ENCODE measurements at places on chromosomes 6 and 20.
A peak's percentile ranks its signal among the peaks of the same experiment; 100 is the strongest.

GRCh38 chr6:101080597-101080996 is 199.5 kb upstream of the ASCC3 start:
- DNase-seq = no peak

DNA sequence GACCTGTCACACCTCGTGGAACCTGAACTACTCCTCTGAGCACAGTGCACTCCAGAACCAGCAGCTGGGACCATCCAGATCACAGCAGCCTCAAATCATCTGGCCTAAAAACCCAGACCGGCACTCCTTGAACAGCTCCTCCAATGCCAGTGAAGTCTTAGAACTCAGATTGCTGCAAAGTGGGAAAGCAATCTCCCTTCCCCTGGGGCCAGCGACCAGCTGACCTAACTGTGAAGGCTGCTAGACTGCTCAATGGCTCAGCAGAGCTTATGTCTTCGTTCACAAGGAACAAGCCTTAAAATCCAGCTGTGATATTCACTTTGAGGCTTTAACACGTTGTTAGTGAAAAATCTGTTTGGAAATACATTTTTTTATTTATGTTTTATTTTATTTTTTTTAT is 243.2 kb downstream of the ANKRD60 start:
- no peak for DNase-seq

- no peak for DNase-seq
These were observed 97.3 kb upstream of the SHLD1 start for GRCh38 chr20:5652626-5653553.

DNA sequence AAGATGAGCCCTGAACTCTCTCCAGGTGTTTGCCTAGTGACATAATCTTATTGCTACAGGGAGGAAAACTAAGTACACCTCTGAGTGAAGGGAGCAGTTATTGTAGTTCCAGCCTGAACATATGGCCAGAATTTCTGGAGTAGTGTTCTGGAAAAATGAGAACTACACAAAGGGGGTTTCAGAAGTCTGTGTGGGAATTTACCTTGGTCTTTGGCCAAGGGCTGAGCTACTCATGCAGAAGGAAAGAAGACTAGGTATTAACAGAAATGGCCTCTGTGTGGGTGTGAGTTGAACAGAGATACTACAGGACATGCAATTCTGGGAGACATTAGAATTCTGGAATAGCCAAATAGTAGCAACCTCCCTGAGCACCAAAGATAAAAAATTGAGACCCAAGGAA is 1009.7 kb upstream of the GJE1 start:
- no peak for DNase-seq

DNA sequence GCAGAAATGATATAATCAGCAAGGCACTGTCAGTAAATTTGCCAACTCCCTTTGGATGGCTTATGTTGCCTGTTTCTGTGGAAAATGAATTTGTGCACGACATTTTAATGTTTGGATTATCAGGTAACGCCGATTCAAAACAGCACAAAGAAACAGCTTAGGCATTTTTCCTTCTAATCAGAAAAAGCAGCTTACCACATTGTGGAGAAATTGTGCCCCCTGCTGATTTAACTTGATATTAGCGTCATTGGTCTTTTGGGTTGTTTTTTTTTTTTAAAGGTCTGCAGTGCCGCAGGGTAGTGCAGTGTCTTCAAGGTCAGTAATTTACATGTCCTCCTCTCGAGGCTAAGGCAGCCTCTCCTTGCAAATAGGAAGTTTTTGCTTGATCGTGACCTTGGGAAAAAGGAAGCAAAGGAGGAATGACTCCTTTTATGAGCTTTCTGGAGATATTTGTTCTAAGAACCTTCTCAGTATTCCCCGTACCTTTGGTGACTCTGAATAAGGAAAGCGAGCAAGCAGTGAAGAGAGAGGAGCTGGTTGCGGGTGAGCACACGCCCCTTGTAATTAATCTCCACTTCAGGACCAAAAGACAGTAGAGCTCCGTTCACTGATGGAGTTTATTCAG is 79.1 kb downstream of the ELOVL4 start:
- peak; percentile 48 for DNase-seq

- DNase-seq = no peak
These were observed 320 bp downstream of the RIMS4 start for GRCh38 chr20:44810061-44810390.

DNA sequence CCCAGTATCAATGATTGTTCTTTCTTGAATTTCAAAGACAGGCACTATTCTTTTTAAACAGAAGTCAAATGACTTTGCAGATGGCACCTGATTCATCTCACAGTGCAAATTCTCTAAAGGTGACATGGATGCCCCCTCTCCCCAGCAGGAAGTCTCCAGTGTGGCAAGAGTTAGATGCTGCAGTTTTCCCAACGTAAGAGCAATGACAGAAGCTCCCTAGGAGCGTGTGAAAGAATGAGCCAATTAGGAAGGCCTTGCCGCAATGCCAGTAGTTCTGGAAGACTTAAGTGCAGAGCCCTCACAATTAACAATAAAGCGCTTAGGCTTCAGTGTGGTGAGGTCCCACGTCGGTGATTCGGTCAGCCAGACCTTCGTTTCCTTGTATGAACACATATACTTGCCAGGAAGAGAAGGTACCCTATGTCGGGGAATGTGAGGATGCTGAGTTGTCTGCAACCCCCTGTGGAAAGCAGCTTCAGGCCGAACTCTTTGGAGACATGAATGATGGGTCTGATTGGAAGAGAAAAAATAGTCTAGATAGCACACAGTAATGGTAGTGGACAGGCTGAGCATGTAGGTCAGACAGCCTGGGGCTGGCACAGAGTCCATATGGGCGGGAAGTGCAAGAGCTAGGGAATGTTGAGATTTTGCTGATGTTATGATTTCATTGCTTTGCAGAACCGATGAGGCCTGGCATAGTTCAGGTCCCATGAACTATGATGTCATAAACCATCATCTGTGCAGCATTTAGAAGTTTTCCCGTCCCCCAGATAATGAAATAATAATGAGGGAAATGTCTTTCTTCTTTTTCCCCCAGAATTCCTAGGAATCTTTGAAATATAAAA is 132.6 kb downstream of the PHACTR1 start:
- no peak for DNase-seq

DNA sequence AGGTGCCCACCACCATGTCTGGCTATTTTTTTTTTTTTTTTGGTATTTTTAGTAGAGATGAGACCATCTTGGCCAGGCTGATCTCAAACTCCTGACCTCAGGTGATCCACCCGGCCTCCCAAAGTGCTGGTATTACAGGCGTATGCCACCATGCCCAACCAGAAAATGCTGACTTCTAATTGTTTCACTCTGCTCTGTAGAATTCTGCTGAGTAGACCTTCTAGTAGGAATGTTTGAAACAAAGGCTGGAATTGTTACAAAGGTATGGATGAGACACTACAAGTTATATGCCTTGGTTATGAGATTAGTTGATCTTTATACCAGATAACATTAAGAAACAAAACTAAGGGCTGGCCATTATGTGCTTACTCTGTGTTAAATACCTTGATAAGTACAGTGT is 44.8 kb downstream of the MEP1A start:
- DNase-seq = no peak

DNA sequence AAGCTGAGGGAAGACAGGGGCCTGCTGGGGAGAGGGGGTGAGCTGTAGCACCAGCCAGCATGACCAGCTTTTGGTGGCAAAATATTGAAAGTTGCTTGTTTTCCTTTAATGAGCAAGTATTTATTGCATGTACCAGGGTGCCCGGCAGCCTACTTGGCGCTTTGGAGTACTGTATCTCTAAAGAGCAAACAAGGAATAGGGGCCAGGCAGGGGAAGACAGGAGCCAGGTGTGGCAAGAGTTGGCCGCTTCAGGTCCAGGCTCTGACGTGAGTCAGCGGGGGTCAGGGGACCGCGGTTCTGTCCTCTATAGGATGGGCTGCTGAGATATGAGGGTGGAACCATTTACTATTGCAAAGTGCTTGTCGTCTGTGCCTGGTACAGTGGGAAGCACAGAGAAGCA is 63.1 kb downstream of the PSMG4 start:
- no peak for DNase-seq

DNA sequence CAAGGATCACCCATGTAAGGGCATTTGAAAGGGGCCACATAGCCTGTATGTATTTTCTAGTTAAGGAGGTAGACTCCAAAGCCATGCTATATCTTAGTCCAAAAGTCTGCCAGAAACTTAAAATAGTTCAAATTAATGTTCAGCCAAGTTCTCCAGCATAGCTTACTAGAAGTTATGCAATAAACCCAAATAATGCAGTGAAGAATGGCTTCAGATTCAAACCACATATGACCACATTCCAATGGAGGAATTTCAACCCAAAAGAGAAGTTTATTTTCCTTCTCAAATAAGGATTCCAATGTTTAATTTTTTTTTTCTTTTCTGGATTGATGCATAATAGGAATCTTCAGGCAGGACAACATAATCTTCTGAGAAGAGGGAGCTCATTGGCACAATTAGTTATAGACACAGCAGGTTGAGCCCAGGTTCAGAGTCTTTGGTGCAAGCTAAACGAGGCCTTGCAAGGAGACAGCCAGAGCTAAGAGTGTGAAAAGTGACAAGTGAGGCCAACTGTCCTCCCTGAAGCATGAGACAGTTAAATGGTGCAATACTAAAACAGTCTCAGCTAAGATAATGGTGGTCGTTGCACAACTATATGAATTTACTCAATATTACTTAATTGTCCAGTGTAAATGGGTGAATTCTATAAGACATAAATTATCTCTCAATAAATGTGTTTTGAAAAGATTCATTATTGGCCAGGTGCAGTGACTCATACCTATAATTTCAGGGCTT is 598.8 kb upstream of the CDH4 start:
- DNase-seq = no peak

- no peak for DNase-seq
These were observed 528 bp downstream of the NHSL1 start for GRCh38 chr6:138498629-138499302.

DNA sequence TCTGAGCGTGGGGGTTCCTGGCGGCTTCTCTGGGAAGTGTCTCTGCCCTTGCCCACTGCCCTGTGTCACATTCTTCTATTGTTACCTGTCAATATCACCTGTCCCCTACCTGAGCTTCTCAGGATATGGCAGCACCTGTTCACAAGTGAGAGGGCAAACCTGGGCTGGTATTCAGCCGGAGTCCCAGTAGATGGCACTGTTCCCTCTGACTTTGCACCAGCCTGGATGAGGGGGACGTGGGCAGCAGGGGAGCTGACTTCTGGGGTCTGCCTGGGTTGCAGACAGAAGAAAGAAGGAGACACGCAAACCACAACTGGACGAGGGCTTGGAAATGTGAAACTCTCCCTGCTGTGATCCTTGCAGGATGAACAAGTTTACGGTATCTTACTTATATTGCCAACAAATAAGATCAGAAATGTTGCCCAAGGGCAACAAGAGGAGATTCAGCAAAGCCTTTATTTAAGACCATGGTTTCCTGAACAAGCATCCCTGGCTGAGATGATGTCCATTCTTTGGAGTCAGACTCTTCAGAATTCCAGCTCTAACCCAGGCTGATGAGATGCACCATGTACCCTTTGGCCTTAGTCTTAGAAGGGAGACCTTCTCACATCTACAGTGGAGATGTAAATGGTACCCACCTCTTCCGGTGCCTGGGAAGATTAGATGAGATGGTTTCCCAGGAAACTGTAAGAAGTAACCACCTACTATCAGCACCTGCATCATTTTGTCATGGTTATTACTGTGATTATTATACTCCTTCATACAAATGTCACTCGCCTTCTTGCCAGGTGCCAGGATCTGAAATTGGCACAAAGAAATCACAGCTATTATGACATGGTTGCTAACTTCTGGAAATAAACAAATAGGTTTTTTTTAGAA is 400.0 kb upstream of the CDH4 start:
- no peak for DNase-seq

DNA sequence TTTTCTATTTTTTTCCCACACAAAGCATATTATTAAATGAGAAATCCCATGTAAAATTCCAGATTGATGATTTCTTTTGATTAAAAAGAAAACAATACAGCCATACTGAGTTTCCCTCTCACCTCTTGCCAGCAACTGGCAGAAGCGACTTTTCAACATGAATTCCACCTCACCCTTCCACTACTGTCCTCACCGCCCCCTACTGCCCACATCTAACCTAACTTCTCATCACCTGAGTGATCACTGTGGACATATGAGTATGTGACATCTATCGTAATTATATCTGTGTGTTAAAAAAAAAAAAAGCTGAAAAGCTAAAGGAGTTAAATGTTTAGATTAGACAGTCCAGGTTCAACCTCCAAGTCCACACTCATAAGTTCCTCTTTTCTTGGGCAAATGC is 528.6 kb downstream of the PRKN start:
- no peak for DNase-seq

- no peak for DNase-seq
These were observed 78.3 kb downstream of the PERP start for GRCh38 chr6:138028893-138029292.

- no peak for DNase-seq
These were observed 292.5 kb upstream of the ZNF337 start for GRCh38 chr20:25989196-25989595.

DNA sequence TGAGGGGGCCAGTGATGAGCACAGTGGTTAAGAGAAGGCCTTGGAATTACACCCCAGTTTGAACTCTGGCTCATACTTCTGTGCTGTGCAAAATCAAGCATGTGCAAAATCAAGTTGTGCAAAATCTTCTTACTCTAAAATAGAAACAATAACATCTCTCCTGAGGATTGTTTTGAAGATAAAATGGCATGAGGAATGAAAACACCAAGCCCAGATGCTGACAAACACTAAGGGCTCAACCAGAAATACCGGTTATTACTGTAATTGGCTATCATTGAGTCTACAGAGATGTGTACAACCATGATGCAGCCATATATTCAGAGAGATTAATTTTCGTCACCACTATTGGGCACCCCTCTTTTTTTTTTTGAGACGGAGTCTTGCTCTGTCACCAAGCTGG is 5.9 kb upstream of the BCAS1 start:
- DNase-seq = no peak

- DNase-seq = peak; percentile 2
These were observed 668 bp downstream of the PKIB start for GRCh38 chr6:122610690-122611455.

- DNase-seq = no peak
These were observed 6.3 kb upstream of the TGM3 start for GRCh38 chr20:2289475-2289874.

DNA sequence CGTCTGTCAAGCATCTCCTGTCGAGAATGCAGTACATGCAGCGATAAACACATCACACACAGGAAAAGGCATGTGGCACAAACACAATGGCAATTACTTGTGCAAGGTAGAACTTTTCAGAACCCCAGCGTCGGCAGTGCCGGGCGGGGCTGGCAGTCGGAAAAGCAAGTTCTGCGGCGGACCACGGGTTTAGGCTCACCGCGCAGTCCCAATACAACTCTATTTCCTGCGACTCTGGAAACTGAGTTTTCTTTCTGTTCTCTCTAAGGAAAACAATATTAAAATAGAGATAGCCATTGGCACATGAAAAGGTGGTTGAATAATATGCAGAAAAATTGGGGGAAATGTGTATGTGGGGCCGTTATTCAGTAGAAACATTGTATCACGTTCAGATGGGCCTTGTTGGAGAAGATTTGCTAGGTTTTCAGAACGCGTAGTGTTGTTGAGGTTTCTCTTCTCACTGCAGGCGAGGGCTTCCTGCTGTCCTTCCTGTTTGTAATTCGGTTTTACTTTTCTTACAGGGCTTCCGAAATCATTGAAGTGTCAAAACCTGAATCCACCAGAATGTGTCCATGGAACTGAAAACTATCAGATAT is 369.5 kb downstream of the THBS2 start:
- no peak for DNase-seq

- no peak for DNase-seq
These were observed 109.6 kb upstream of the RPS6KA2 start for GRCh38 chr6:166736634-166737033.

GRCh38 chr6:150069706-150070105 is 785 bp upstream of the ULBP3 start:
- DNase-seq = no peak

Measured in T1000 (cell line).